ENCODE measurements at places on chromosomes 1 and 21.

GRCh38 chr1:70383483-70383882 lies 27.6 kb upstream of the CTH start:
- no peak for DNase-seq

GRCh38 chr21:33266050-33266788 lies at the start of gene IL10RB:
TSS of gene IL10RB (plus strand) at chr21:33266367. CDS start at chr21:33266466, 99 bp downstream.
- peak; percentile 91 for DNase-seq

DNA sequence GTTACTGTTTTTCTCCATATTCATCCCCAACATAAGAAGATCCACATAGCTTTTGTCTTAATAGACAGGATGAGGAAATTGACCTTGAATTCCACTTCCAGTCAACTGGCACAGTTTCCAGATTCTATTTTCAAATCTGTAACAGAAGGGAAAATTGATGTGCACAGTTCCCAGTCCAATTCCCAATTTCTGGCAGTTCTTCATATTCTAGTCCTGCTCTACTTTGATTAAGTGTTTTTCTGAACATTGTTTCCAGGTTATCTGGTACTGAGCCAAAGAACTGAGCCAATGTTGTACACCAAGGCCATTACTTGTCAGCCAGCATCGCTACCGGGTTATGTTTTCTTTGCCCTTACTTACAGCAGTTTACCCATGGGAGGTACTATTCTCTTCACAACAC lies 1755.4 kb downstream of the PLA2G4A start:
- DNase-seq, result no peak

GRCh38 chr1:4310396-4310923 lies 343.9 kb upstream of the AJAP1 start:
- DNase-seq, result no peak

- no peak for DNase-seq
These were observed 8.2 kb downstream of the PLA2G5 start for GRCh38 chr1:20078171-20078651.

GRCh38 chr1:37721565-37721964 lies 29.2 kb downstream of the CDCA8 start:
- DNase-seq, result no peak

DNA sequence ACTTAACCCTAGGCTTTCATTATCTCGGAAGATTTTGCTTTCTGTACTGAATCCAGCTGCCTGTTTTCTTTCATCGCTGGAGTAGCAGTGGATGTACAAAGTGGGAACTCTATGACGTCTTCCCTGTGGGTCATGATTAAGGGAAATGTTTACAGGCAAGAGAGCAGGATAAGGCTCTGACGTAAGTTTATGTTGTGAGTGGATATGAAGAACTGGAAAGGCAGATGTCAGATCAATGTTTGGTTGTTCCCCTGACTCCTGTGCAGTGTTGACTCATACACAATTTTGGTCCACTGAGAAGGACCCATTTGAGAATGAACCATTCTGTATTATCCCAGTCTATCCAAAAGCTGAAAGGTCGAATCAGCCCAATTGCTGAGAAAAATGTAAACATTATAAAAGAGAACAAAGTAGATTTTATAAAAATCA lies 292.4 kb downstream of the GRIK1 start:
- no peak for DNase-seq

DNA sequence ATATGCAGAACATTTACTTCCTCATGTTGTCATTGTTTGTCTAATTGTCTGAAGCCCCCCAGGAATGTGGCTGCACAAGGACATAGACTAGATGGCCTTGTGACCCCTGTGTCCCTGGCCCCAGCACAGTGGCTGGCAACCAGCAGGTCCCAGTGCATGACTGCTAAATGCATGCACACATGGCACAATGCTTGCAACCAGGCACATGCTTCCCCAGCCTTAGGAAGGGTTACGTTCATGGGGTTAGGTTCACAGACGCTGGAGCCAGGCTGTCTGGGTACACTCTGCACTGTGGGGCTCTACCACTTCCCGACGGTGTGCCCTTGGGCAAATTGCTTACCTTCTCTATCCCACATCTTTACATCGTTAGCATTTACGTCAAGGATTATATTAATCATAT lies 21.2 kb upstream of the CLIC6 start:
- no peak for DNase-seq

GRCh38 chr1:178124115-178124514 lies 30.2 kb downstream of the RASAL2 start:
- no peak for DNase-seq

- DNase-seq, result no peak
These were observed 571.6 kb downstream of the LRRIQ3 start for GRCh38 chr1:73626326-73626725.

DNA sequence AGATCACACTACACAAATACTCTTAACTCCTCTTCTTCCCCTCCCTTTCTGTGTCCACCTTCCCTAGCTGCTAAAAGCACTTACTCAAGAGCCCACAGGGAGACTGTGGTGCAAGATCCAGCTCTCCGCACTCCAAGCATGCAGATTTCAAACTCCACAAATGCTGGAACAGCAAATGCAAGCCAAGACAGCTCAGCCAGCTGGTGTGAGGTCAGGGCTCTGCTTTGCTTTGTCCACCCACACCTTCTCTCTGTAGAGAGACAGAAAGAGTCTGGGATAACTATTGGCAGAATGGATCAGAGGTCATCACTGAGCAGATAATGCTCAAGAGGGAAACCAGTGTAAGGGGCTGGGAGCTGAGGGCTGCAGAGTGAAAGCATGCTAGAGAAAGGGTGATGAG lies 45.2 kb upstream of the DPT start:
- DNase-seq, result peak; percentile 71

DNA sequence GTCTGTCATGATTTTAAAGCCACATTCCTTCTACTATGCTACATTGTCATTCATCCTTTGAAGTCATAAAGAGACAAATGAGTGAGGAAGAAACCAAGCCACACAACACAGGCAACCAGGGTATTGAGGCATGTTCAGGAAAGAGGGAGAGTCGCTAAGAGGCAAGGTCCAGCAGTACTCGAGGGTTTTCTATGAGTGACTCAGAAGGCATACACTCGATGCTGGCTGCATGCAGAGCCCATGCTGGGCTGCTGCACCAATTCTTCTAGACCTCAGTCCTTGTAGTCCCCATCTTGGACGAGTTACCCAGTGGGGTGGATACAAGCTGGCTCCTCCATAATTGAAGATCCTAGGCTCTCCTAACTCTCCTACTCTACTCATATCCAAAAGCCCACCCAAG lies 57.6 kb downstream of the OLFML2B start:
- no peak for DNase-seq

DNA sequence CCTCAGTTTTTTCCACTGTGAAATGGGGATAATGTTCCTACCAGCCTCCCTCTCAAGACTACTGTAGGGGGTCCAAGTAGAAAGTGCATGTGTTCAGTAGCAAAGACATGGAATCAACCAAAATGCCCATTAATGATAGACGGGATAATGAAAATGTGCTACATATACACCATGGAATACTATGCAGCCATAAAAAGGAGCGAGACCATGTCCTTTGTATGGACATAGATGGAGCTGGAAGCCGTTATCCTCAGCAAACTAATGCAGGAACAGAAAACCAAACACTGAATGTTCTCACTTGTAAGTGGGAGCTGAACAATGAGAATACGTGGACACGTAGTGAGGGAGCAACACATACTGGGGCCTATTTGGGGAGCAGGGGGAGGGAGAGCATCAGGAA lies 6.1 kb upstream of the ZNF362 start:
- DNase-seq, result no peak

DNA sequence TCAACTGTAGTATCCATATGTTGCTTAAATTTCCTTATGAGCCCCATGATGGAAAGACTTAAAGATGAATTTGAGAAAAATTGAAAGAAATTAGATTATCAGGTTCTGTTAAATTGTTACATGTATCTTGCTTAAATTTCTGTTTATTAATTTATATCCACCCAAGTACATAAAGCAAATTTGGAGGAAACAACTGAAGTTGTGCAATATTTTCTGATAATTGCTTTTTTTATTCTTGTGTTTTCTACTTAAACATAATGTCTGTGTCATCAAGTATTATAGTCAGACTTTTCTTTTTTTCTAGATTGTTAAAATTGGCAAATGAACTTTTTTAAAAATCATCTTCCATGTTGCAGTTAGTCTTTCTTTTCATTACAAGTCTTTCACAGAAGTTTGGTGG lies 36.8 kb downstream of the RNF11 start:
- no peak for DNase-seq

- DNase-seq, result no peak
These were observed 31.6 kb downstream of the ADARB1 start for GRCh38 chr21:45105906-45106485.

DNA sequence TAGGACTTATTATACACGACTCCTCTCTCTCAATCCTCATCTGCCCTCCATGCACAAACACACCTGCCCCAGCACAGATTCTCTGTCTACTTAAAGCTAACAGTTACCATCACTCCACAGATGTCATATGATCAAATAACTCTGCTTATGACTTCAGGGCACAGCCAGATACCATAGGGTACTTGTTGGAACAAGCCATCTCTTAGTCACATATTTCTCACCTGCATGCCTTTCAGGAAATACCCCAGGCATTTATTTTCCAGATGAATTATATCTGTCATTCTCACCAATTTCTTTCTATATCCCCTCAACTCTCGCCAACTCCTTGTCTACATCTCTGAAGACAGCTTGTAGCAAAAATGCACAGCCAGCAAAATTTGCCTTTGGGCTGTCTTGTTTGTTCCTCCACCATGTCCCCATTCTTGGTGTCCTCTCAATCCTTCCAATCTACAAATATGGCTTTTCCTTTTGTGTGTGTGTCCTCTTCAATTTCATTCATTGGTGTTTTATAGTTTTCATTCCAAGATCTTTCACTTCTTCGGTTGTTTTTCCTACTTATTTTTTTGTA lies 353.9 kb upstream of the CAMK1G start:
- no peak for DNase-seq

DNA sequence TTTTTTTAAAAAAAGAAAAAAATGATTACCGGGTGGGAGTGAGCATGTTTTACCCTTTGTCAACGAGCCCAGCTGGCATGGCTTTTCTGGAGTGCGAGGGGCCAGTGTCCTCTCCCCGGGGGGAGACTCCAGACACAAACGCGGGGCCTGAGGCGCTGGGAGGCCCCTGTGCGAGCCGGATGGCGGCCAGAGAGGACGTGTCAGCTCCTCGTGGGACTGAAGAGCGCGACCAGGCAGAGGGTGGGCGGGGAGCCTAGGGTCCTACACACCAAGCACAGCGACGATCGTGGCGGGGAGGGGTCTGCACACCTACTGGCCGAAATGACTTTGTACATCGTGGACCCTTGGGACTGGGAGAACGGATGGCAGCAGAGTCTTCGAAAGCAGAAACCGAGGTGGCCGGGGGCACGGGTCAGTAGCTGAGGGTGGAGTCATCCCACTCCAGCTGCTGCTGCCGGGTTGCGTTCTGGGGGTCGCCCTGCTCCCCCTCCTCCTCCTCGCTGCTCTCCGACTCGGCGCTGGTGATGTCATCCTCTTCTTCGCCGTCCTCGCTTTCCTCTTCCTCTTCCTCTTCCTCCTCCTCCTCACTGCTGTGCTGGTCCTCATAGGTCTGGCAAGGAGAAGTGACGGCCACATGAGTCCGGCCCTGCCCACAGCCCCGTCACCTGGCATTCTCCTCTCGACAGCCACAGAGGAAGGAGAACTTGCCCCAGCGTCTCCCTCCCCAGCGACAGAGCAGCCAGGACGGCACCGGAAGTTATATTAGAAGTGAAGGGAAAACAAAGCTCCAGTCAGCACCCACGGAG lies 78.8 kb downstream of the PIK3CD start:
- peak; percentile 88 for DNase-seq

DNA sequence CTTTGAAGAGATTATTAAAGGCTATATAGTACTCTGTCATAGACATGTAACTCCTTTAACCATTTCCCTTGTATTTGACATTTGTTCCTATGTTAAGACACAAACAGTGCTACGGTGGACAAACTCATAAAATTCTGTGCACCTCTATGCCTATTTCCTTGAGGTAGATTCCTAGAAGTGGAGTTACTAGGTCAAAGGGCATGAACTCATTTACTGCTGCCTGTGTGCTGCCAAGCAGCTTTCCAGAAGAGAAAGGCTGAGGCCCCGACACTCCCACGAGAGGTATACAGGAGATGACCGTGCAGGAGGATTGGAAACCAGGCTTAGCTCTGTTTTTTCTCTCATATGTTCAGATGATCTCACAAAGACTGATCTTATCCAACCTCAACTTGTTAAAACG lies 34.4 kb upstream of the TENT5C start:
- no peak for DNase-seq
